ENCODE measurements at places on chromosomes 2 and 18.

GRCh38 chr18:62883937-62884735, 168.8 kb downstream of the PHLPP1 start:
- no peak for DNase-seq

DNA sequence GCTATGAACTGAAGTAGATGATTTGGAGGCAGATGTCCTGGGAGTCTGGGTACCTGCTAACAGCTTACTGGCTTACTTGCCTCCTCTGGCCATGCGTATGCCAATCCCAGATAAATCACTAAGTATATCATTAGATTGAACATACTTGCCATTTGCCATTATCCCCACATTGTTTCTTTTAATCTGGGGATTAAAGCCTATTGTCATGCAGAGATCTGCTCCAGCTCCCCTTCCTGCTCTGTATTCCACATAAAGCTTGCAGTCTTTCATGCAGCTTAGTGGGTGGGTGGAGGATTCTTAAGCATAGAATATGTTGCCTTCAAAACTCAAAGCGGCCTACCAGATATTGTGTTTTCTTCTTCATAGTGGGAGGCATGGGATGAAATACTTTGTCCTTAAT, 311.8 kb upstream of the MMADHC start:
- no peak for DNase-seq

- no peak for DNase-seq
Observed at GRCh38 chr2:239532859-239533258, 132.0 kb upstream of the HDAC4 start.

- DNase-seq = peak; percentile 23
Observed at GRCh38 chr2:159921752-159922404, 123.9 kb upstream of the CD302 start.

DNA sequence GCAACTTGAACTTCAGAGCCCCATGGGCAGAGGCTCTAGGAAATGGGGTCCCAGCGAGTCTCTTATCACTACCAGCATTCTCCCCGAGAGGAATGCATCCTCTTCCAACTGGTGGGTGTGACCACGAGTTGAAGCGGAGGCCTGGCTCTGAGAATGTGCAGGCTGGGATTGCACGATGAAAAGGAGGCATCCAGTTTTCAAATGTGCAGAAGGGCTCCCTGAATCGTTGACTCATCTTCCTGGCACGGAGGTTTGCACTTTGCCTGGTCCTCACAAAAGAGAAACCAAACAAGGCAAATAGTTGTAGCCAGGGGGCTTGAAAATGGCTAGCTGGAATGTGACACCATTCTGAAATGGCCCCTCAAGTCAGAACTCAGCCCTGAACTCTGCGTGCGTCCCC, 216.7 kb downstream of the GLI2 start:
- no peak for DNase-seq

- DNase-seq = no peak
Observed at GRCh38 chr2:14634489-14635390, 2.2 kb downstream of the LRATD1 start.

GRCh38 chr18:10412933-10413332, 41.5 kb upstream of the APCDD1 start:
- DNase-seq = no peak

DNA sequence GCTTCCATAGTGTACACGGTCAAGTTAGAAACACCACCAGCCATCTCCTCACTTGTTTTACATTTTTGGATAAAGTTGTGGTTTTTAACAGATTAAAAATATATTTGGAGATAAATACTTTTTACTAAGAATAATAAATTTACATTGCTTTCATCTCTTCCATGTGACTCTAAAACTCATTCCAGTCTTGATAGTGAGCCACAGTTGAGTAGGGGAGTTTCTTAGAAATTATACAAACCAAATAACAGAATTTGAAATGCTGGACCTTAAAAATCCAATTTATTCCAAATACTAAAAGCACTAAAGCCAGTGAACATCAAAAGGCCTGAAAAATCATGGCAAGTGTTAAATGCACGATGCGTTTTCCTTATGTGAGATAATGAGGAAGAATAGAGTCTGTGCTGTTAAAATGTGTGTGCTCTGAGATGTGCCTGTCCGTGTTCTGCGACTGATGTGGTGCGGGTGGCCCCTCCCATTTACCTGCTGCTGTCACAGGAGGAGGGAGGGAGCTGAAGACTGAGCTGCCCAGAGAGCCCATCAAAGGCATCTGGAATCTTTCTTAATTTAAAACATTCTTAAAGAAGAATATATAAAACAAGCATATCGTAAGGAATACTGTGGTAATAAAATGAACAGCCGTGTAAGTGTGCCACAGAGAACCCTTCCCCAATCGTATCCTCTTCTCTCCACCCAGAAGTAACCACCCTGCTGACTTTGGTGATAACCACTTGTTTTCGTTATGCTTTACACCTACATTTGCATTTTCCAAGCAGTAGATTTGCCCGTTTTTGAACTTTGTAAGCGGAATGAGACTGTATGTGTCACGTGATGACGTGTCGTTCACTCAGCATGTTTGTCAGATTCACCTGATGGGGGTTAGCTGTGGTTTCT, 57.0 kb upstream of the TXNDC2 start:
- no peak for DNase-seq

- no peak for DNase-seq
Observed at GRCh38 chr2:150994076-150994475, 267.6 kb downstream of the RBM43 start.

DNA sequence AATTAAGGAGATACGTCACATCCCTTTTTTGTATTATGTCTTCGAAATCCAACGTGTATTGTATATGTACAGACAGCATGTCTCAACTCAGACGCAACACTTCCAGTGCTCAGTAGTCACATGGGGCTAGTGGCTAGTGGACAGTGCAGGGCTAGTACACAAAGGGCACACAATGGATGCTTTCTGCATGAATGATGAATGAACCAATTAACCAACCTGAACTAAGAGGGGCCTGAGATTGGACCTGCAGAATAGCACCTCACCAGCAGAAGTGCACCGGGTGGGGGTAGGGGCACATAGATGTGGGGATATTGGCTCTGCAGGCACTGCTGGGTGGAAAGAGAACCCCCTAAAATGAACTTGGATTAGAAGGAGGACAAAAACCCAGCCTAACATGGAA, 20.7 kb downstream of the ST8SIA5 start:
- DNase-seq = no peak

GRCh38 chr18:66994790-66995189, 390.9 kb upstream of the CDH19 start:
- no peak for DNase-seq

DNA sequence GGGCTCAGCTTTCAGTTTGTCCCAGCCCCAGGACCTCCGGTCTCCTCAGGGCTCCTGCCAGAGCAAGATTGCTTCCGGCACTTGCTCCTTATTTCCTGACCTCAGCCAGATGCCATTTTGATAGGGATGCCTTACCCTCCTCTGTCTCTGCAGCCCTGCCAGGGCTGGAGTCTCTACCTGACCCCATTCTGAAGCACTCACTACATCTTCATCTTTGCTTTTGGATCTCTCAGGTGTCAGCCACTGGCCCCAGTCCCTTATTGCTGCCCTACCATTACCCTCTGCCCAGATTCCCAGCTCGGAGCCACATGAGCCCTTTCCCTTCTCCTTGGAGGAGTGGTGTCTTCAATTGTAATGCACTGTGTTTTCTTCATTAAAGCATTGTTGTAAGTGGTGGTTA, 17.1 kb downstream of the OSBPL6 start:
- no peak for DNase-seq

GRCh38 chr2:189161894-189162293, 17.7 kb downstream of the COL5A2 start:
- no peak for DNase-seq

- DNase-seq = no peak
Observed at GRCh38 chr2:201830666-201831065, 24.3 kb downstream of the CDK15 start.

GRCh38 chr2:96538487-96539214, 2.1 kb downstream of the ARID5A start:
- peak; percentile 48 for DNase-seq

- no peak for DNase-seq
Observed at GRCh38 chr2:47344890-47345589, 57.9 kb upstream of the MSH2 start.

- DNase-seq = no peak
Observed at GRCh38 chr2:125243074-125243473, 1218.0 kb downstream of the CNTNAP5 start.

GRCh38 chr2:223460209-223460608, 142.0 kb downstream of the SCG2 start:
- no peak for DNase-seq

DNA sequence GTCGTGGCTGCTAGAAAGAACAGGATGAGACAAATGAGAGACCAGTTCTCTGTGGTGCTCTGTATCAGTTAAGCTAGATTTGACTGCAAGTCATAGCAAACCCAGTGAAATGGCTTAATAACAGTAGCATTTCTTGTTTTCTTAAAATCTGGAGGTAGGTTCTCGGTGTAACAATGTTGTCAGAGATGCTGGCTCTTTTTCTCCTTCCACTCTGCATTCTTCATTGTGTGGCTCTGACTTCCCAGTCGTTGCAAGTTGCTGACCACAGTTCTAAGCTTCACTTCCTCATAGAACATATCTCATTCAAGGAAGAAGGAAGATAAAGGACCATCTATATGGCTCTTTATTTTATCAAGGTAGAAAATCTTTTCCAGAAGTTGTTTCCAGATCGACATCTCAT, 7.9 kb upstream of the CKAP2L start:
- no peak for DNase-seq

DNA sequence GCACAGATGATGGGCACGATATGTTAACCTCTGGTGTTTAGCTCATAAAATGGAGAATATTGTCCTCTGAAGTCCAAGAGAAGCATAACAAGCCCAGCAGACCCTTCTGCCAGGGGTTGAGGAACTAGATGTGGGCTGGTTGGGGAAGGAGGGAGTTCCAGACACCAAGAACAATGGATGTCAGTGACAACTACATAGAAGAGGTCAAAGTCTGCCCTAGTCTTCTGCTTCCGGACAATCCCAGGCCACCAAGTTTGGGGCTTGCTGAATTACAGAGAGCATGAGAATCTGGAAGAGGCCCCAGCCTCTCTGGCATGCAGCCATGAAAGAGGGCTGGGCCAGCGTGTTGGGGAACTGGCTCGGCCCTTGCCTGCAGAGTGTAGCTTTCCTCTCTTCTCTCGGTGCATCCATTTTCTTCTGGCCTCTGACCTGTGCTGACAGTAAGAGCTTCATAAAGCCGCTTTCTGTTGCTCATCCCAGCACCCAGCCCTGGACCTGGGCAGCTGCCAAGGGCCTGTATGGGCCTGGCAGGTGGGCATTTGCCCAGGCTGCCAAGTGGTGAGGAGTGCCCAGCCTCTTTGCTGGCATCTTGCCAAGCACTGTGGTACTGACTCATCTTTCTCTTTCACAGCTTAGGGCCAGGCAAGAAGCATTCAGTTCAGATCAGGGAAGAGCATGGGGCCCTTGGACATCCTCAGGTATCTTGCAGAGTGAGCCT, 14.6 kb upstream of the LAPTM4A start:
- peak; percentile 11 for DNase-seq

GRCh38 chr2:74514368-74515270, at the start of gene TLX2:
Gene TLX2, plus strand, starts transcription at chr2:74514450. Its CDS starts 357 bp downstream, at chr2:74514807.
- DNase-seq = peak; percentile 44

DNA sequence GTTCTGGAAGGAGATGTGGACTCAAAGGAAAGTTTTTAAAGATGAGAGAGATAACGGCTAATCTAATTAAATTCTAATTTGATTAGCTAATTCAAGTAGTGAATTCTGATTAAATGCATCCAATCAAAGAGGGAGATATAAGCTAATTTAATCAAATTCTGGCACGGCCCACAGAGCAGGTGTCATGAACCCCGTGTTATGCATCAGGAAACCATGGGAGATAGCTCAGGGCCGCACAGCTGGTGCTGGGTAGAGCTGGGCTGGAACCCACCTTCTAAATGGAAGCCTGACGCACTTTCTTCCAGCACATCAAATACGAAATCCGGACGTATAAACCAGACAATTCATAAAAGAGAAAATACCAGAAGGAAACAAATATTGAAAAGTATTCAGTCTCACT, 57.2 kb downstream of the GREB1 start:
- DNase-seq = no peak

- DNase-seq = no peak
Observed at GRCh38 chr2:201973305-201973928, 60.2 kb upstream of the FZD7 start.

- DNase-seq = no peak
Observed at GRCh38 chr2:17736989-17737388, 16.6 kb downstream of the SMC6 start.

Measured in bone marrow (tissue), 2 donors.